ENCODE measurements at places on chromosomes 11 and 22.

DNA sequence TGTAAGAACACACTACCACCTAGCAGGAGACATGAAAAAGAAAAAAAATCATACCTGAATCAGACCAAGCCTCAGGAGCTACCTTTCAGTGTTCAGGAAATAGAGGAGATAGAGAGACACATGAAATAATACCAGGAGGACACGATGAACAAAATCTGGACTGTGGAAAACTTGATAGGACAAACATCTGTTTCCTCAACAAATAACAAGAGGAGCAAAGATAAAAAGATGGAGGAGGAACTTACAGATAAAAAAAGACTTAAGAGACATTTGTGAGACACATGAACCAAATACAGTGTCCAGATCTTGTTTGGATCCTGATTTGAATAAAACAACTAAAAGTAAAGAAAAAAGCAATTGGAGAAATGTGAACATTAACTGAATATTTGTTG, 12.4 kb upstream of the KCNE3 start:
- no peak for DNase-seq

DNA sequence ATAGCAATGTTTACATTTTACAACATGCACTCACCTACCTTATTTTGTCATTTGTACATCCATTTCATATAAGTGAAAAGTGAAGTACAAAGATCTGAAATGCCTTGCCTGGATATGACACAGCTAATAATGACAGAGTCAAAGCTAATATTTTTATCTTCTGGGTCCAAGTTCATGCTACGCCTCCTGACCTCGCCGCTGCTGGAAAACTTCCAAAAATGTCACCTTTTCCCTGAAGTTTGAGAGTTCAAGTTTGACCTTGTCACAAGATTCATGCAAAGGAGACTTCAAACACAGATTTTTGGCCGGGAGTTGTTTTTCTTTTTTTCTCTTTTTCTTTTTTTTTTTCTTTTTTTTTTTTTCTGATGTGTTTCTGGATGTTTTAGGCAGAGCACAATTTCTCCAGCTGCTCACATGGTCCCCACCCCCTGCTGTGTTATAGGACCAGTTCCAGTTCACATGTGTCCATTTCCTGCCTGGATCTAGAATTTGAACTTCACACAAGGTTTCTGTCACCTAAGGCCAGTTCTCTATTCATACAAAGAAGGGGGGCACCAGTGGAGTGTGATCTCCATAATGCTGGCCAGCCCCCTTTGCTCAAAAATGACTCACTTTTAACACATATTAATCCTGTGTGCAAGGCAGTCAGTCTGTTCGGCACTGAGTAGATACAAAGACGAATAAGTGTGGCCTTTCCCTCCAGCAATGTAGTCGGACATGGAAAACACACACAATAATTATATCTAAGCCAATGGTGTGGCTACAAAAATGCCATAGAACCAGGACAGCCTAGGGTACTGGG, 546.8 kb downstream of the BUD13 start:
- DNase-seq = no peak

GRCh38 chr22:42217019-42217751, 53.3 kb downstream of the TCF20 start:
- no peak for DNase-seq

DNA sequence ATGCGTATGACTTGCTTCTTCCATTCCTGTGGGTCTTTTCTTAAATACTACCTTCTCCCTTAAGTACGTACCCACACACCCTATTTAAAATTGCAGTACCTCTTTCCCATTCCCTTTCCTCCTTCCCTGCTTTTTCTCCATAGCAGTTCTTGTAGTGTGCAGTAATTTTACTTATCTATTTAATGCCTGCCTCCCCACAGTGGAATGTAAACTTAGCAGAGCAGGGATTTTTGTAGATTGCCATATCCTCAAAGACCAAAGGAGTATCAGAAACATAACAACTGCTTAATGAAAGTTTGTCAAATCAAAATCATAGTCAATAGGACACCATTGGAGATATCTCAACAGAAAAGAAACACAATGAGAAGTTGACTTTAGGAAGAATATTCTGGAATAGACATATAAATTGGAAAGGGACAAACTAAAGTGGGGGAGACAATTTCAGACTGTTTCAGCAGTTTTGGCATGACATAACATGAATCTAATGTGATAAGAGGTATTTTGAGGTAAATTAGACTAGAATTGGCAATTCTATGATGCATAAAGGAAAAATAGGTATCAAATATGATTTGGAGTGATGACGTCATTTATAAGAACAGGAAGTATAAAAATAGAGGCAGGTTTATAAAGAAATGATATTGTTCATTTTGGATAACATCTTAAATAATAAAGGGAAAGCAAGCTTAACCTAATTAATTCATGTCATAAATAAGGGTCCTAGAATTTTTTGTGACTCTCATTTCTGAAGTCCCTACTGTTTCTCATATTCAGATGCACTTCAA, 188.4 kb downstream of the SOX6 start:
- no peak for DNase-seq

DNA sequence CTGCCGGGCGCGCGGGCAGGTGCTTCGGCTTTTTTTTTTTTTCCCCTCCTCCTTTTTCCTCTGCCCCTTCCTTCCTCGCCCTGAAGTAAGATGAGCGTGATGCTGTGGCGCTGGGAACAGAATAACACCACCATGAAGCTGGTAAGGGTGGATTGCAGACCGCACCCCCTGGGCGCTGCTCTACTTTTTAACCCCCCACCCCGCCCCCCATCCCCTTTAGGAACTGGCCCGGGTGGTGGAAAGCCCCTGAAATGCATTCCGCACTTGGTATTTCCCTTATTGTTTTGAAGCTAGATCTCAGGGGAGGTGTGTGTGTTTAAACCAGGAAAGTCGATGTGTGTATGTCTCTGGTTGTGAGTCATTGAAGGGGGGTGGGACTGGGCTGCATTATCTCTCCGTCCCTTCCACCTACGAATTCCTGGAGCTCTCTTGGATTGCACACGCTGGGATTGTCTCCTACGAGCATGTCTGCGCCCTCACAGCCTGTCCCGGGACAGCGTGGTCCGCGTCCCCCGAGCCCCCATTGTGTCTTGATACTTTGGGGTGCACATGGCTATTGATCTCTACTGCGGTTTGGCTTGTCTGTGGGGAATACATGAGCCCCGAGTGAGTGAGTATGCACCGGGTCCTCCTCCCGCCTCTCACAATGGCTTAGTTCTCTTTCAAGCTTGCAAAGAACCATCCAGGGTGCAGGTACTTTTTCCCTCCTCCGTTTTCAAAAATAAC, 64.9 kb downstream of the NAV2 start:
- DNase-seq = peak; percentile 51

GRCh38 chr11:16778286-16778685, 39.8 kb downstream of the C11orf58 start:
- DNase-seq = no peak

Measured in NCI-H2029 (cell line).